ENCODE measurements at places on chromosomes 1 and 21. TPM values are rescaled to one million over a fixed set of nuclear protein-coding genes. Genes with fewer than 3 reads are reported as not detected.

DNA sequence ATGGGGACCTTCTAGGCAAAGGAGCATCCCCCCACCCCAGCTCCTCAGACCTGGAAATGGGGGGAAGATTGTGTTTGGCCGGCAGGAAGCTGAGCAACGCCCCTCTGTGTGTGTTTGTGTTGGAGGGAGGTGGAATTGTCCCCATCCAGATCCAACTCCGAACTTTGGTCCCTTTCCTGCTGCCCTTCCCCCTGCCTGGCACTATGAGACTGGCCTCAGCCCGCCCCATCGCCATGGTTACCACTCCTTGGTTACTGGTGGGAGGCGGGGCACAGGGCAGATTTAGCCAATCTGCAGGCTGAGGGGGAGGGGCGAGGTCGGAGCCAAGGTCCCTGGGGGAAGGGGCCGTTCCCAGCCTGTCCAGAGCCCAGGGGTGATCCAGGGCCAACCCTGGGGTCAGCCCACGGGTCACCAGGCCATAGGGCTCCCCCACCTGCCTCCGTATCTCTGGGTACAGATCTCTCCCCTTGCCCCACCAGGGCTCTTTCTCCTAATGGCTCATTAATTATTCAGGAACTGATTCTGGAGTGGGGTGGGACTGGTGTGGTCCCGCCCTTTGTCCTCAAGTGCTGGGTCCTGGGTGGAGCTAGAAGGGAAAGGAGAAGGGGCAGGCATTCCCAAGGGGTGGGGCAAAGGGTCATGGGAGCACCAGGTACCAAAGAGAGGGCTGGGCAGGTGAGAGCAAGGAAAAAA, 15.2 kb downstream of the PTPRF start:
- DNase-seq = peak; percentile 98

DNA sequence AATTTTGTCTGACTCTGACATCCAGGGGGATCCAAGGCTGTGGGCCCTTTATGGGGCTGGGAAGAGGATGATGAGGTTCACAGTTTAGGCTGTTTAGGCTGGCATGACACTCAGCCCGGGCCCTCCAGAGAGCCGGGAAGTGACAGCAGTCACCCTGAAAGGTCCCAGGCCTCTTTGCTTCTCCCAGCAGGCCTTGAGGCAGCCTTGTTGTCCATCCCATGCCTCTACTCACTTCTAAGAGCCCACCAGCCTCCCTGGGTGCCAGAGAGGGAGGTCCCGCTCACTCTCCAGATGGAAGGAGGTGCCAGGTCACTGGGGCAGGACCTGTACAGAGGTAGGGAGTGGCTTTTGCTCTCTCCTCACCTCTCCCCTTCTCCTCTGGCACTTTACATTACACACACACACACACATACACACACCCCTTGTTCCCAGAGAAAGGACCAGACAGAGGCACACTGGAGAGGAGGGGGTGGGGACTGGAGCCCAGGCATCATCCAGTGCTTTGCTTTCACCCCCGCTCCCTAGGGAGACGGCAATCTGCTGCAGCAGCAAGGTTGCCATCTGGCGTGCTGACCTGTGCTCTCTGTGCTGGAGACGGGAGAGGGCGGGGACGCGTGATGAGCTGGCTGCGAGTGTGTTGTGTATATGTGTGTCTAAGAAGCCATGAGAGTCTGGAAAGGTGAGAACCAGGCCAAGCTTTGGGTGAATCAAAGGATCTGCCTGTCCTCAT, 4.6 kb downstream of the KLHDC8A start:
- no peak for DNase-seq

DNA sequence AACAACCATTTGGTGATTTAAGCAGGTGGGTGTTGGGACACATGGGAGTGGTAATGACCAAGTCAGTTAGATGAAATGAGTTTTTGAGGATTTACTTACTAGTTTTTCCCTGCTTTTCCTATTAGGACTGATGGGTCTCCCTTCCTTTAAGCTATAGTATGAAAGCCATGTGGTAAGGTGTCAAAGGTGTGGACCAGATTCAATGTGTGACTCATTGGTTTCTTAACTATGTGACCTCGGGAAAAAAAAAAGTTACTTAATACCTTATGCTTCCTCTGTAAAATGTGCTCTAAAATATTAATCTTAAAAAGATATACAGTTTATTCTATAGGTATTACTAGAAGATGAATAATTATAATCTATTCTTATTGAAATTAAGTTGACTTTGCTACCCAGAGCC, 93.7 kb downstream of the DUSP10 start:
- no peak for DNase-seq

GRCh38 chr1:115040501-115040900, 10.9 kb downstream of the TSHB start:
- DNase-seq = no peak

- peak; percentile 75 for DNase-seq
Measured at GRCh38 chr1:6180707-6181311, 688 bp upstream of the CHD5 start.

- no peak for DNase-seq
Measured at GRCh38 chr1:176857632-176858031, 306.9 kb downstream of the ASTN1 start.

GRCh38 chr1:214980921-214981320, 101.6 kb upstream of the KCNK2 start:
- no peak for DNase-seq

- DNase-seq = no peak
Measured at GRCh38 chr21:20259031-20259867, 739.0 kb upstream of the NCAM2 start.

Gene CELA3A
- not detected for total RNA-seq

Gene FCMR
- not detected for total RNA-seq

Data from H7 (cell line).